ENCODE measurements at places on chromosomes 3 and 15.

DNA sequence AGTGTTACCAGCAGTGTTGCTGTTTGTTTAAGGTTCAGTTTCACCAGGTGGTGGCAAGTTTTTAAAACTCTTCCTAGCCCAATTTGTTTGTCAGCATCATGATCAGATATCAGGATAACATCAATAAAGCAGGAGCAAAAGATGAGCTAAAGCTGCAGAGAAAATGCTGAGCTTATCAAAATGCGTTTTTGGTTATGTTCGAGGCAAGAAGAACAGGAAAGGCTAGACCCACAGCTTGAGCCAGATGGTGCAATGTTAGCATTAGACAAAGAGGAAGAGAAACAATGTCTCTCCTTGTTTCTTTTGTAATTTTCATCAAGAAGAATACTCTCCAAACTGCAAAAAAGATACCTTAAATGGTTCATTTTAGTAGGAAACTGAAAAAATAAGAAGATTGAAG, 66.2 kb downstream of the THRB start:
- no peak for DNase-seq

DNA sequence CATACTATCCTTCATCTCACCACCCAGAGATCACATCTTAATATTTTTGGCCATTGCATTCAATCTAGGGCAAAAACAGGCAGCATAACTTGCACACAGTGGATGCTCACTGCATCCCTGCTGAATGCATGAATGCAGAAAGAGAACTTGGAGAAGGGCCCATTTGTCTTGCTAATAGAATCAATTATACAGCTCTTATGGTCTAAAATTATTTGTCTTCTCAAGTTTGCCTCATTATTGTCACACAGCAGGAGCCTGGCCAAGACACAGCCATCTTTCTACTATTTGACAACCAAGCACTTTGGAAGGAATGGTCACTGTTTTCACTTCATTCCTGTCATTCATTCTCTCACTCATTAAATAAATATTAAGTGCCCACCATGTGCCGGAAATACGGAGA, 1.2 kb upstream of the ARHGEF26 start:
- no peak for DNase-seq

DNA sequence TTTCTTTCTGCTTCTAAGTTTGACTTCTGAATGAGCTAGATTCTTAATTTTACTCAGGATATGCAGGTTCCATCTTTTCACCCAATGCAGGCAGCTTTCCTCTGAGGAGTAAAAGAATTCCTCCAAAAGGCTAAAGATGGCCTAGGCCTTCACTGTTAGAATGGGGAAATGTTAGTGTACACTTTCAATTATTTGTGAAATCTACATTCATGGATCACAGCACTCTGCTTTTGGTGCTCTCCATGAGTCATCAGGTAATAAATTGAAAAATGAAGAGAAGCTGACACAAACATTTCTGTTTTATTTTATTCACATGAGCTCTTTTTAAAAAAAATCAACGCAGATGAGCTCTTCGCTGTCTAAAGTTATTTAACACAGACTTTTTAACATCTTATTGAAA, 502.5 kb upstream of the GOLIM4 start:
- DNase-seq = no peak

- peak; percentile 83 for DNase-seq
Observed at GRCh38 chr15:64905119-64905831, 6.4 kb upstream of the ANKDD1A start.

DNA sequence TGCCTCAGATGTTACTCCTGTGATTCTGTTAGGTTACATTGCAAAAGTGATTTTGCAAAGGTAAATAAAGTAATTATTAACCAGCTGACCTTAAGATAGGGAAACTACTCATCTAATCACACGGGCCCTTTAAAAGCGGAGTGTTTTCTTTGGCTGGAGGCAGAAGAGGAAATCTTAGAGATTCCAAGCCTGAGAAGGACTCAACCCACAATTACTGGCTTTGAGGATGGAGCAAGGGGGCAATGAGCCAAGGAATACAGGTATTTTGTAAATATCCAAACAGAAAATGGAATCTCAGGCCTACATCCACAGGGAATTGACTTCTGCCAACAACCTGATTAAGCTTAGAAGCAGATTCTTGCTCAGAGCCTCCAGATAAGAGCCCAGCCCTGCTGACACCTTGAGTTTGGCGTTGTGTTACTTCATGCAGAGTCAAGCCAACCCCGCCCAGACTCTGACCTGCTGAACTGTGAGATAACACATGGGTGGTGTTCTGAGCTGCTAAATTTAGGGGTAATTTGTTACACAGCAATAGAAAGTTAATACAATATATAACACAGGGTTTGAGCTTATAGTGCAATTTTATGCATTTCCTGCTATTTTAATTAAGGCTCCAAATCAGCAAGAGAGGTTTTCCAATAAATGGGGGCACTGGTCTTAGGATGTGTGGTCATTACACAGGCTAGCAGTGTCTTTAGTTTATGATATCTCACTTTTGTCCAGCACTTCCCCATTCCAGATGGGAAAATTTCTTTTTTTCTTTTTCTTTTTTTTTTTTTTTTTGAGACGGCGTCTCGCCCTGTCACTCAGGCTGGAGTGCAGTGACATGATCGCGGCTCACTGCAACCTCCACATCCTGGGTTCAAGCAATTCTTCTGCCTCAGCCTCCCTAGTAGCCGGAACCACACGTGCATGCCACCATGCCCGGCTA, 19.5 kb downstream of the NFKBIZ start:
- DNase-seq = peak; percentile 90

DNA sequence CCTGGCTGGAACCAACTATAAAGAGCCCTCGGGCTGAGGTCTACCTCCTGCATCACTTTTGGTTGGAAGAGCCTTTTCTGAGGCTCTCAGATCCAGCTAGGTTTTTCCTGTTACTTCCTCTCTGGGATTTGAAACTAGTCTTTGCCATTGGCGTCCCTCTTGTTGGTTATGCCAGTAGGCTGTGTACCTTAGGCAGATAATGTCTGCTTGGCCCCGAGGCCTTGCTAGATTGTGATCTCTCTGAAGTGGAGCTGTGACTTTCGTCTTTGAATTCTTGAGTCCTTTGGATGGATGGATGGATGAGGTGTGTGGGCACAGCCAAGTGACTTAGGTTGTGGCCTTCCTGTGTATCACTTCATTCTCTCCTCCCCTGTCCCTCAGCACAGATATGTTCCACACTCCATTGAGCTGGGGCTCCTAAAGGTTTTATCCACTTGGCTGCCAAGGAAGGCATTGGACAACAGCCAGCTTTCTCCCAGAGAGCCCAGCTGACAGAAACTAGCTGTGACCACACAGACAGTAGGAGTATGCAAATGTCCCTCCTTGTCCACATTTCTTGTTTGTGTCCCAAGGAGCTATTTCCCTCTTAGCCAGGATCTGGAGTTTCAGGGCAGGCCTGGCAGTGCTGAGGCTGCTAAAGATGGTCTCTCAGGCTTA, 7.9 kb upstream of the DNAJC17 start:
- peak; percentile 76 for DNase-seq

GRCh38 chr3:138945709-138946662, 951 bp downstream of the FOXL2 start:
- peak; percentile 42 for DNase-seq

- no peak for DNase-seq
Observed at GRCh38 chr15:50778086-50778485, 12.6 kb upstream of the SPPL2A start.

- no peak for DNase-seq
Observed at GRCh38 chr15:60384053-60384452, 13.7 kb downstream of the ANXA2 start.

DNA sequence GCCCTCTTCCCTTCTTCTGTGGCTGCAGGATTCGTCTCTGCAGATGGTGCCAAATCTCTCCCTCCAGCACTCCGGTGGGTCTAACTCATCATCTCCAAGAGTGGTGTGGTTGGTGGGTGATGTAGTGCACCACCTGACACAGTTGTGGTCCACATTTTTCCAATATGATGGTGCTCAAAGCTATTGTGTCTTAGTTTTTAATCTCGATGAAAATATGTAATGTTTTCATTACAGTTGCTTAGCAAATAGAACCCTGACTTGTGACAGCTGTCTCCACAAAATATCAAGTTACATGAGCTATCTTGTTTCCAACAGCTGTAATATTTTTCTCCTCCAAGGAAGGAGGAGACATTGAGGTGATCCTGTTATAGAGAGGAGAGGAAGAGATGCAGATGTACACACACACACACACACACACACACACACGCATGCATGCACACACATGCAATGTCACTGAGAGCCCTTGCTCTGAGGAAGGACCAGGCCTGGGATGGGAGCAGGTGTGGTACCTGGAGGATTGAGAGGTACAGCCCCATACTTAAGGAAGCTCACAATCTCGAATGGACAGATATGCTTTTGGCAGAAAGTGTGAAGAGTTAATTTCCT, 15.7 kb upstream of the ESYT3 start:
- DNase-seq = no peak

- DNase-seq = peak; percentile 66
Observed at GRCh38 chr15:66072616-66073361, 180.8 kb downstream of the MEGF11 start.

- peak; percentile 65 for DNase-seq
Observed at GRCh38 chr3:63824309-63824708, 5.2 kb downstream of the C3orf49 start.

- no peak for DNase-seq
Observed at GRCh38 chr15:43922021-43922420, 95.2 kb downstream of the WDR76 start.

GRCh38 chr15:99121691-99122410, 17.0 kb downstream of the SYNM start:
- DNase-seq = no peak

GRCh38 chr3:64667138-64667537, 20.7 kb downstream of the ADAMTS9 start:
- DNase-seq = no peak

DNA sequence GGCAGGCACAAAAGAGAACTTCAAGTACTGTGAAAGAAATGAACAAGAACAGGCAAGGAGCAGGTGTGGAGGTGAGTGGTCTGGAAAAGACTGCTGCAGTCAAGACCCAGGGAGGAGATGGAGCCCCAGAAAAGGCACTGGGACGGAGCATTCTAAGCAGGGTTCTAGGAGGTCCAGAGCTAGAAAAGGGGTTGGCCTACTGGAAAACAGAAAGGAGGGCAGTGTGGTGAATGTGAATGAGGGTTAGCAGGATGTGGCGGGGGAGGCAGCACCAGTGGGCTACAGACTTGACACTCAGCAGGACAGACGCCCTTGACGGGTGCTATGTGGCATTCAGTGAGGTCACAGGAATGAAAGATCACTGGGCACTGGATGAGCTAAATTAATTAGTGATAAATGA, 75.7 kb downstream of the SENP2 start:
- no peak for DNase-seq

DNA sequence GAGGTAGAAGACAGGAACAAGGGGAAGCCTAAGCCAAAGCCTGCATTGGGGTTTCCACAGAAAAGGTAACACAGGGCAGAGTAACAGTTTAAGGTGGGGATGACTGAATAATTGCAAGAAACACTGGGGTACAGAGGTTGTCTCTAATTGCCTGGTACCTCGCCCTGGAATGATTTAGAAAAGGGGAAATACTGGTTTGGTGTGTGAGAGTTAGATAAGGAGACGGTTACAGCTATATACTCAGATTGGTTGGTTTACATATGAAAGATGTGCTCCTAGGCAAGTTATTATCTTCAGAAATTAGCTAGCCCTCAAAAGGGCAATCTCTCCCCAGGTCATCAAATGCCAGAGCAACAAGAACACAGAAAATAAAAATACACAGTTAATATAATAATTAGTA, 58.8 kb downstream of the SMARCC1 start:
- DNase-seq = no peak

DNA sequence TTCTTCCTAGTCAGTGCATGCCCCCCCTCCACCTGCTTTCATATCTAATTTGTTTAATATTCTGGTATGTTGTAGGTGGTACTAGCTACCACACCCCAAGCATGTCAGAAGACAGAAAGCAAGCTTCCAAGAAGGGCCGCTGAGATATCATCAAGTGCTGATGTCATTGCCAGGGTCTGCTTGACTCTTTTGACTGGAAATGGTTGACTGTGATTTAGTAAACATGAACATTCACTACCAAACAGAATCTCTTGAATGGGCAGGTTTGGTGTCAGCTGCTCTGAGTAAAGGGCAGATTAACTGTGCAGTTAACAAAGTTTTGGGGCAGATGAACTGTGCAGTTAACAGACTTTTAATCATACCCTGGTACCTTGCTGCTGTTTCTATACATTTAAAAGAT, 244.2 kb upstream of the SATB1 start:
- no peak for DNase-seq

DNA sequence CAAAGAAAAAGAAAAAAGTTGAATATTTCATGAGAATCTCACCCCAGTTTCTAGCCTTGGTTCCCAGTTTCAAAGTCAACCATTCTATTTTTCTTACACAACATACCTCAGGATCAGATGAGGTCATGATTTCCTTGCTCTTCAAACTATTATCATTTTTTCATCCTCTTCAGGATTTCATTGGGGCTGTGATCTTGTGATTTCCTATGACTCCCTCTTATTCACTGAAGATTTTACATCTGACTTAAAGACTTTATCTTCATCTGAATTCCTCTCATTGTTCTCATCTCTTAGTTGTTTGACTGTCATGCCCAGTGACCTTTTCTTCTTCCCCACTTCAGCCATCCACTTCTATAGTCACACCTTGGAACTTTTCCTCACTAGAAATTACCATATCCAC, 3.1 kb upstream of the C3orf33 start:
- DNase-seq = no peak

DNA sequence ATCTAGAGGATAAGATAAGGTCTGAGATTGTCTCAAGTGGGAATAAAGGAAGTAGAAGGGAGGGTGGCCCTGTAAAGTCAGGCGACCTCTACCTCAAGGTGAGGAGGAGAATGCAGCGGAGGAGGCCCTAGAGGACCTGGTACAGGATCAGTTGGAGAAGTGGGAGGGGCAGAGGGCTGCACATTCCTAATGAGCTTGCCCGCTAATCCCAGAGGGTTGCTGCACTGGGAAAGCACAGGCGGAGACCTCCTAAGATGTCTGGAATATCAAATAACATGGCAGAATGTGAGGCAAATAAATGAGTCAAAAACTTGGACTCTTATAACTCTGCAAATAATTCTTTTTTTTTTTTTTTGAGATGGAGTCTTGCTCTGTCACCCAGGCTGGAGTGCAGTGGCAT, 30.2 kb upstream of the VPS8 start:
- DNase-seq = no peak

GRCh38 chr15:57582090-57582489, 9.6 kb upstream of the MYZAP start:
- no peak for DNase-seq

DNA sequence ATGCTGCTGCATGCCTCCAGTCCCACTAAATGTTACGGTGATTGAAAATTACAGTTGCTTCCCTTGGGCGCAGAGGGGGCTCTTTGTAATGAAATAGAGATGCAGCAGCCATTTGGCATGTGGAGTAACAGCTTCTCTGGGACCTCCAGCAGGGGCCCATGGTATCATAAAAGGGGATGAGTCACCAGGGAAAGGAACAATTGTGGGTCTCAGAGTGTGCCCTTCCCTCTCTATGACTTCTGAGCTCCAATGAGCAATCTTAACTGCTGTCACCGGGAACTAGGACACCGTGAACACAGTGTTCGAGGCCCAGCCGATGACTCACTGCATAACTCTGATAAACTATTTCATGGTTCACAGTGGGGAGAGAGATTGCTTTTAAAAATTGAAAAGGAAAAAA, 164.8 kb upstream of the NUDT16 start:
- peak; percentile 90 for DNase-seq
